Activated gamma-delta T cell treated with anti-CD3 and anti-CD28 coated beads, Interleukin-2, amount 50 U/mL, for 16 hours (primary cell): ENCODE measurements at places on chromosomes 6 and 20.

DNA sequence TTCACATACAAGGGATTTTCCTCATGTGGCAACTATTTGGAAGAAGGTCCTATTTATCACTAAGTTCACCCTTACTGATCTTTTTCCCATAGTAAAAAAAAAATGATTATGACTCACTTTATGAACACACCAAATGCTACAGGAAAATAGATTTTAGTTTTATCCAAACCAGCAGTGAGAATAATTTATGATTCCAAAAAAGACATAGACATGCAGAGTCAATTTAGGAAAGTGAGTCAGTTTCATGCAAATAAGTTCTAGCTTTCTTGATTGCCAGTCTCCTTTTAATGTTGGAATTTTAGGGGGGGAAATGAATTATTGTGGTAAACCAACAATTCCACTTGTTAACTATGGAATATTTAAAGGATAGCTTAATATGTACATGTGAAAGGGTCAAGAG, 64.0 kb upstream of the RNF146 start:
- no peak for DNase-seq

DNA sequence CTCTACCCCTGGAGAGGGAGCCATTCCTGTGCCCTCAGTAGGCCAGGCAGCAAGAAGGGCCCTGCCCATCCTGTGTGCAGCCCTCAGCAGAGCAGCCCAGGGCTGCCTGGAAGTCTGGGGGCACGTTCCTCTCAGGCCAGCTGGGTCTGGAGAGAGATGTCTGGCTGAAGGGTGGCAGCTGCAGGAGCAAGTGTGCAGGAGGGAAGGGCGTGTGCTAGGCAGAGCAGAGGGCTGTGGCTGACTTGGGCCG, 62.7 kb downstream of the NOL4L start:
- no peak for DNase-seq

DNA sequence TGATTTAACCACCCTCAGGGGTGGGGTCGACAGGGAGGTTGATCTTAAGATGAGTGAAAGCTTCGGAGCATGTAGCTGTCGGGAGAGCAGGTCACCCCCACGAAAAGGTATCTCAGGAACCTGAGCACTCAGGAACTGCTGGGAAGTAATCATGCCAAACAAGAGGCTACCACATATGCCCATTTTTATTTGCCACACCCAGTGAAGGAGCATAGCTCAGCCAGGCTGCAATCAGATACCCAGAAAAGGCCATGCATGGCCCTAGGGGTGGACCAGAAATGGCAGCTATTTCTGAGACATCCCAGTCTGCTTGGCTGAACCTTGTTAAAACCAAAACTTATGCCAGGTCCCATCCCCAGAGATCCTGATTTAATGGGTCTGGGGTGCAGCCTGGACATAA, 72.7 kb upstream of the ISM1 start:
- no peak for DNase-seq

- no peak for DNase-seq
Measured at GRCh38 chr6:17167327-17167979, 65.6 kb downstream of the STMND1 start.
